ENCODE measurements at places on chromosomes 12 and 14. TPM values are rescaled to one million over a fixed set of nuclear protein-coding genes. Genes with fewer than 3 reads are reported as not detected.

GRCh38 chr12:44774815-44775411 is 101.2 kb downstream of the NELL2 start:
- no peak overlapping the region for H3K27ac ChIP-seq
- H3K4me3 ChIP-seq: no peak overlapping the region
- peak; percentile 86 for DNase-seq
- peaks cover 5% of the 10 kb centered on the region for H3K4me1 ChIP-seq
- H3K27me3 ChIP-seq: no peaks in the 10 kb centered on the region

GRCh38 chr14:56378475-56378877 is 201.1 kb upstream of the TMEM260 start:
- H3K36me3 ChIP-seq: no peaks in the 10 kb centered on the region
- H3K27me3 ChIP-seq: peaks cover 4% of the 10 kb centered on the region
- H3K4me3 ChIP-seq: no peak overlapping the region
- H3K27ac ChIP-seq: no peak overlapping the region
- DNase-seq: no peak

DNA sequence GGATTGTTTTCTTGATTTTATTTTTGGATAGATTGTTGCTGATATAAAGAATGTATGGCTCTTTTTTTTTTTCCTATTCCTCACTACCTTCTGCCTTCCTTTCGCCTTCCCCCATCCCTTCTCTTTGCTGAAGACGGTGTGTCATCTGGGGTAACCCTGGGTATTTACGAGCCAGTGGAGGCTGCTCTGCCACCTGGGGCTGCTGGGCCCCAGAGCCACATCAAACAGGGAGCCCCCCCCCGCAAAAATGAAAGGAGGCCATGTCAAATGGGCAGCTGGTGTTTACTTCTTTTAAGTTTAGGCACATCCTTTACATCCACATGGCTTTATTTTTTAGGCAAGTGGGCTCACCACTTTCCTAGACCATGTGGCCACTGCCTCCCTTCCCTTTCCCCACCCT is 25.4 kb downstream of the CHST11 start:
- H3K27ac ChIP-seq: peak overlapping the region; percentile 48
- H3K4me3 ChIP-seq: peak overlapping the region; percentile 60
- DNase-seq: no peak
- H3K36me3 ChIP-seq: peaks cover 48% of the 10 kb centered on the region

DNA sequence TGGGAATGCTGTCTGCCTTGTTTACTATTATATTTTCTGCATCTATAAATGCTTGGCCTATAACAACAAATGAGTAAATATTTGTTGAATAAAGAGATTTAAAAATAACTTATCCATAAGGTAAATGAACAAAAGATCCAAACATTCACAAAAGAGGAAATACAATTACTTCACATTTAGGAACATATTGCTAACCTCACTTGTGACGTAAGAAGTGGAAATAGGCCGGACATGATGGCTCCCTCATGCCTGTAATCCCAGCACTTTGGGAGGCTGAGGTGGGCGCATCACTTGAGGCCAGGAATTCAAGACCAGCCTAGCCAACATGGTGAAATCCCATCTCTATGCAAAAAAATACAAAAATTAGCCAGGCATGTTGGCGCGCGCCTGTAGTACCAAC is 25.7 kb upstream of the CKAP4 start:
- DNase-seq: no peak
- no peaks in the 10 kb centered on the region for H3K36me3 ChIP-seq
- peaks cover 22% of the 10 kb centered on the region for H3K27me3 ChIP-seq
- H3K4me3 ChIP-seq: no peak overlapping the region
- peaks cover 2% of the 10 kb centered on the region for H3K4me1 ChIP-seq

DNA sequence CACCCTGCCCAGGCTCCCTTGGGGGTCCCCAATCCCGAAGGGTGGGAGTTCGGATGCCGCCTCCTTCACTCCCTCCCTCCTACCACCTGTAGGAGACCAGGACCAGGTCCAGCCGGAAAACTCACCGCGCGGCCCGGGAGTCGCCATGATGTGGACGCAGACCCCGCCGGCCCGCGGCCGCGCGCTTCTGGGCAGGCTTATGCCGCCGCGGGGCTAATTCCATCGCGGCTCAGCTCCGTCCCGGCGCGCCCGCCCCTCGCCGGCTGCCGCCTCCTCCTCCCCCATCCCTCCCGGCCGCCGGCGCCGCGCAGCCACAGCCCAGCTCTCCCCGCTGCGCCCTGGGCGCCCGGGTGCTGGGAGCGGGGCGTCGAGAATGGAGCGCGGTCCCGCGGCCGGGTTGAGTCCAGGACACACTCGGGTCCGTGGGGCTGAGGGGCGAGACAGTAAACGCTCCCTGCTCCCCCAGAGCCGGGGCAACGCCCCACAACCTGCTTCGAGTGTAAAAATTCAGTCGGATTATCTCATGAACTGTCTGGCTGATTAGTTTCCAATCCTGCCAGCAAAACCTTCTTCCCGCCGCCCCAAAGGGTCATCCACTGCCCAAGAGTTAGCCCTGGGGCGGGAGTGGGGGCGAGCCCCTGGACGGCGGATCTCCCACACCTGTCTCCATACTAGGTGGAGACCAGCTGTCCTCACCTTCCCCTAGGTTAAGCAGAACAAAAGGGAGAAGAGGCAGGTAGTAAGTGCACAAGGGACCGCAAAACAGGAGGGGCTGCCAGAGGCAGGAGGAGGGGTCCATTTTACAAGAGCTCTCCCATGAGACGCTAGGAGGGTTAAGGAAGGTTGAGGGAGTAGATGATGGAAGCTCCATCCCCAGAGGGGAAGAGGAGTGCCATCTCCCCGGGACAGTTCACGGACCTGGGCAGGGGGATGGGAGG is at the start of gene ANO2:
Gene ANO2, minus strand, starts transcription at position 189 of the 938 bp plus-strand sequence. Its CDS starts 42 bp downstream, at position 147.
- no peaks in the 10 kb centered on the region for H3K4me1 ChIP-seq
- H3K36me3 ChIP-seq: no peaks in the 10 kb centered on the region

DNA sequence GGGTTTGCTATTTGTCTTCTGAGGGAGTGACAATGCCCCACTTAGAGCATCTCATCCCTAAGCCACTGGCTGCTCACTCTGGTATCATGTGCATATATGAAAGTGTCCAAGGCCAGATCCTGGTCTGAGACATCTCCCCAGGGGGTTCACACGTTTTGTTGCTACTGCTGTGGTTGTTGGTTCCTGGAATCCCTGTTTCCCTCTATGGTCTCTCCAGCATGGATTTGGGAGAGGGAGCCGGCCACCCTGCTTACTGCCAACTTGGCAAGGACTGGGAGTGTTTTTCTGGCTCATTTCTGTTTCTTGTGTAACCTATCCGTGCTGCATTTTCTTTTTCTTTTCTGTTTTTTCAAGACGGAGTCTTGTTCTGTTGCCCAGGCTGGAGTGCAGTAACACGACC is 101.3 kb upstream of the MAX start:
- no peak overlapping the region for H3K27ac ChIP-seq
- H3K4me3 ChIP-seq: no peak overlapping the region
- no peaks in the 10 kb centered on the region for H3K27me3 ChIP-seq
- H3K4me1 ChIP-seq: peaks cover 41% of the 10 kb centered on the region
- DNase-seq: no peak
- H3K36me3 ChIP-seq: peaks cover 3% of the 10 kb centered on the region

DNA sequence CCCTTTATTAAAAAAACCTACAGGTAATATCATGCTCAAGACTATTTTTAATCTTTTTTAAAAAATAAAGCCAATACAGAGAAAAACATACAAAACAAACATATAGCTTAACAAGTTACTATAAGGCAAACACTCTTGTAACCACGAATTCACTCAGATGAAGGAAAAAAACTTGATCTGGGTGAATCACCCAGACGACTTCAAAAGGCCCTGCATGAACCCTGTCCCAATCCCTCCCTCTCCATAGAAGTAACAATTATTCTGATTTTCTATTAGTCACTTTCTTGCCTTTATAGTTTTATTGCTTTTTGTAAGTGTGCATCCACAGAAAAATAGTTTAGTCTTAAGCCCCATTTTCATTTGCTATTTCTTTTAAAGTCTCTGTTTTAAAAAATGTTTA is 72.6 kb downstream of the LRP6 start:
- DNase-seq: no peak
- no peak overlapping the region for H3K4me3 ChIP-seq
- no peak overlapping the region for H3K27ac ChIP-seq
- H3K4me1 ChIP-seq: no peaks in the 10 kb centered on the region

DNA sequence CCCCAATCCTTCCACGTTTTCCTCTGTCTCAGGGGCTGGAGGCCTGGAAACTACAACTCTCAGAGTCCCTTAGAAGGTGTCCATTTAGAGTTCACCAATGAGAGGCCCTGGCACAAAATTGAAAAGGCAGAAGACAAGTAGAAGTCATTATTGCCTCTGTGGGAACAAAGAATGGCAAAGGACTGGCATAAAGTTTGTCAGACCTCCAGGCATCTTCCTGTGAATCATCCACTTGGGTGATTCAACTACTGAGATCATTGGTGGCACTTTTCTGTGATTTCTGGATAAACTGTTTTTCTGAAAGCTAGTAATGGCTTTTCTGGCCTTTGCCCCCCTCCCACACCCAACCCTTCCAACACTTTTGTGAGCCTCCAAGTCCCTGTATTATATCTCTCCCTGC is 42.6 kb upstream of the C12orf42 start:
- no peak for DNase-seq
- no peaks in the 10 kb centered on the region for H3K27me3 ChIP-seq
- H3K27ac ChIP-seq: no peak overlapping the region
- H3K4me1 ChIP-seq: peaks cover 4% of the 10 kb centered on the region
- H3K36me3 ChIP-seq: no peaks in the 10 kb centered on the region

- DNase-seq: no peak
- no peak overlapping the region for H3K4me3 ChIP-seq
- no peaks in the 10 kb centered on the region for H3K27me3 ChIP-seq
- no peak overlapping the region for H3K27ac ChIP-seq
- H3K4me1 ChIP-seq: peaks cover 25% of the 10 kb centered on the region
Measured at GRCh38 chr12:92412856-92413255, 267.2 kb upstream of the BTG1 start.

DNA sequence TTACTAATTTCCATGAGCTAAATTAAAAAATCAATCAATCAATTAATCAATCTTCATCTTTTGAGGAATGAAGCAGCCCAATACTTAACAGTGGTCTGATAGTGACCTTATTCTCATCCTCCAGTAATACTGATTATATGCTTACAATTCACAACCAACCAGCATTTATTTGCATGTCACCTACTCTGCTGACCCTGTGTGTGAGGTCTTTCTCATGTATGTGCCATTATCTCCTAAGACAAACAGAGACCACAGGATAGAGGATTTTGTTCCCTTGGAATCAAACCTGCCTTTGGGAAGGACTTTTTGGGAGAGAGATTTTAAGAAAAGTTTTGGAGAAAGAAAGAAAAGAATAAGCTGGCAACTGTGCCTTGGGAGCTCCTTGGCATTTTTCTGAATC is 197.2 kb downstream of the NRXN3 start:
- H3K4me1 ChIP-seq: no peaks in the 10 kb centered on the region
- H3K4me3 ChIP-seq: no peak overlapping the region
- no peak for DNase-seq

DNA sequence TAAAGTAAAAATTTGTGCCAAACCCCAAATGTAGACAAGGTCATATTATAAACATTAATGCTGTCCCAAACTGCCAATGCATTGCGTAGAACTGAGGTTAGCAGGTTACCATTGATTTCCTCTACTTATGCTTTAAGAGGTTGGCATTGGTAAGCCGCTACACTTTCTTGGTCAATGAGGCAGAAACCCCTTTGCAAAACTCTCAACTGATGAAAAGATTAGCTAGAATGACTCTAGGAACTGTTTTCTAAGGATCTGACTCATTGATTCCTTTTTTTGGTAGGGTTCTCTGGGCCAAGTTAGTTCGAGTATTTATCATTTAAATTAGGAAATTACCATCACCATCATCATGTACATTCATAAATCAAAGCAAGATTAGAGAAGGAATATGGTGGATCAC is 44.6 kb downstream of the HMGA2 start:
- H3K4me1 ChIP-seq: no peaks in the 10 kb centered on the region
- no peak overlapping the region for H3K27ac ChIP-seq
- H3K27me3 ChIP-seq: peaks cover 10% of the 10 kb centered on the region
- no peak overlapping the region for H3K4me3 ChIP-seq
- DNase-seq: no peak

The RCOR1 gene
- total RNA-seq: 24.0 TPM

Data from activated CD4-positive, alpha-beta T cell treated with anti-CD3 and anti-CD28 coated beads, Interleukin-2, amount 10 ng/mL, durations not matched to agents 24 days and 14 days (primary cell).